ENCODE measurements at places on chromosomes 3 and 15.

- H3K4me1 ChIP-seq = peaks cover 40% of the 10 kb centered on the region
- no peaks in the 10 kb centered on the region for H3K27me3 ChIP-seq
- peaks cover 52% of the 10 kb centered on the region for H3K36me3 ChIP-seq
- no peak for DNase-seq
These were observed 119.5 kb downstream of the STAG1 start for GRCh38 chr3:136632625-136633081.

GRCh38 chr15:29470311-29470710 lies 200.7 kb upstream of the NSMCE3 start:
- no peaks in the 10 kb centered on the region for H3K36me3 ChIP-seq
- H3K4me1 ChIP-seq = no peaks in the 10 kb centered on the region
- DNase-seq = no peak

- peaks cover 6% of the 10 kb centered on the region for H3K4me1 ChIP-seq
- no peaks in the 10 kb centered on the region for H3K27me3 ChIP-seq
- no peak overlapping the region for H3K4me3 ChIP-seq
- peaks cover 76% of the 10 kb centered on the region for H3K36me3 ChIP-seq
- DNase-seq = no peak
These were observed 30.9 kb downstream of the PML start for GRCh38 chr15:74025436-74025835.

GRCh38 chr3:29463304-29463703 lies 182.4 kb downstream of the RBMS3 start:
- H3K36me3 ChIP-seq = no peaks in the 10 kb centered on the region
- no peaks in the 10 kb centered on the region for H3K27me3 ChIP-seq
- no peak overlapping the region for H3K4me3 ChIP-seq
- H3K27ac ChIP-seq = no peak overlapping the region
- no peaks in the 10 kb centered on the region for H3K4me1 ChIP-seq
